Right hindlimb (tissue), 1 donor: ENCODE measurements at places on chromosomes 4 and X.

- no peak for DNase-seq
These were observed 28.5 kb upstream of the SEPTIN6 start for GRCh38 chrX:119721487-119721886.

DNA sequence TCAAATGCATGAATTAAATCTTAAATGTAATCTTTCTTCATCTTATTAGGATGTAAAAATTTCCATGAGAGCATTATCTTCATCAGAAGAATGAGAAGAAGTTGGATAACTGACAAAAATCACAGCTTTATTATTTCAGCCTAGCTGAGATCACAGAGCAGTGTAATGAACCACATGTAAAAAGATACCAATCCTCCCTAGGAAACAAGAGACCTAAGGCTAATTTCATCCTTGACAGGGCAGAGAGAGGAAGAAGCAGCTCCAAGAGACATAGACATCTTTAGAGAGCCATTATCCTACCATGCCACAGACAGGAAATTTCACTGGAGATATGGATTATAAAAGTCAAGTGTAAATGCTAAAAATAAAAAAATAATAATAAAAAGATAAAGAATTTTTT is 40.9 kb upstream of the IL15 start:
- no peak for DNase-seq

- no peak for DNase-seq
These were observed 66.9 kb upstream of the WDR1 start for GRCh38 chr4:10183462-10183861.

DNA sequence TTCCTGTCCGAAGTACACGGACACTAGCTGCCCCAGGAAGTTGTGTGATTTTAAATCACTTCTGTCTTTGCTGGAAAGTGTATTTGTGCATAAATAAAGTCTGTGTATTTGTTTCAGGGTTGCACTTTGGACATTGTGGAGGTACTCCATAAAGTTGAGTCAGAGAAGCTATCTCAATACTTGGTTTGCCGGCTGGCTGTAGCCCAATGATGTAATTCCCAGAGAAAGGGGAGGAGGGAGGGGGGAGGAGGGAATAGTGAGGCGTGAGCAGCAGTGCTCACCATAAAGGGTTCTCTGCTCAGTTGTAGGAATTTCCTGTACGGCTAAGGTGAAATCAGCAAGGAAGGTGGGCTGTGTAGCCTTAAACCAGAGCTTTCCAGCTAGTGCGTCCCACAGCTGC is 7.5 kb downstream of the APEX2 start:
- no peak for DNase-seq

GRCh38 chr4:105215609-105216313 is 69.1 kb downstream of the TET2 start:
- DNase-seq, result no peak

DNA sequence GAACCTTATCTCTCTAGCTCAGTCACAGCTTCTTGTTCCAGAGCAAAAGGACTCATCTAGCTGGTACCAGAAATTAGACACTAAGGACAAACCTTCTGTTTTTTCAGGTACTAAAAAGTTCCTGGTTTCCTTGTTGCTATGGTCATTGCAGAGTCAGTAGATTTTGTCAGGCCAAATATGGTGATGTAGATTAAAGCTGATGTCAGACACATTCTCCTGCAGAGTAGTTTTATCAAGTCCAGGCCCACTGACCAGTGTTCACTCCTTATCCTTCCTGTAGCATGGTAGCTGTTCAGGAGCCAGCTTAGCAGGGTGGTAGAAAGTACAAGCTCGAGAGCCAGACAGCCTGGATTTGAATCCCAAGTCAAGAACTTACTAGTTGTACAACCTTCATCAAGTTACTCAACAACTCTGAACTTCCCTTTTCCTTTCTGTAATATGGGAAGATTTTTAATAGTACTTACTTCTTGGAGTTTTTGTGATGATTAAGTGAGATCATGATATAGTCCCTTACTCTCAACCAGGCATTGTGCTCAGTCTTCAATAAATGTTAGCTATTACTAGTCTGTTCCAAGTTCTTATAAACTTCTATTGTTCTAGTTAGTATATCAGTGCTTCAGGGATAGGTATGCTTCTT is 17.9 kb downstream of the OCRL start:
- DNase-seq, result no peak

DNA sequence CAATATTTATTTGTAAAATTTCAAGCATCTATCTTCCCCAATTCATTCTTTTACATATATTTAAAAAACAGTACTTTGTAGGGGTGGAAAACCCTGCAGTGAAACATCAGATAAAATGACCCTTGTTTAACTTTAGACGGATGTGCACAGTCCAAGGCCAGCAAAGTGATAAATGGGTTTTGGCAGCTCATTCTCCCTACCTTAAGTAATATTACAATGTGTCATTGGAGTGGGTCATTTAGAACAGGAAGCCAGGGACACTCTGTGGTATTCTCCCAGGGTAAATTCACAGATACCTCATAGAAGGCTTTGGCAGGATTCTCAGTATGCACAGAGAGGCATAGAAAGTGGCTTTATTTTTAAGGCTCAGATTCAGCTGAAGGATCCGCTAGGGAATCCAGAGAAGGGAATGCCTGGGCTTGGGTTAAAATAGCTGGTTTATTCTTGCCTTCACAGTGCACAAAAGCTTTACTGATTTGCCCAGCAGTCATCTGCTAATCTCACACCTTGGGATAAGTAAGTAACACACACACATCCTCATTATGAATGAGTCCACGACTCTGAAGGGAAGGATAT is 206.7 kb downstream of the RASL11B start:
- DNase-seq, result no peak

- DNase-seq, result no peak
These were observed 3.3 kb upstream of the NKX3-2 start for GRCh38 chr4:13547485-13548041.

DNA sequence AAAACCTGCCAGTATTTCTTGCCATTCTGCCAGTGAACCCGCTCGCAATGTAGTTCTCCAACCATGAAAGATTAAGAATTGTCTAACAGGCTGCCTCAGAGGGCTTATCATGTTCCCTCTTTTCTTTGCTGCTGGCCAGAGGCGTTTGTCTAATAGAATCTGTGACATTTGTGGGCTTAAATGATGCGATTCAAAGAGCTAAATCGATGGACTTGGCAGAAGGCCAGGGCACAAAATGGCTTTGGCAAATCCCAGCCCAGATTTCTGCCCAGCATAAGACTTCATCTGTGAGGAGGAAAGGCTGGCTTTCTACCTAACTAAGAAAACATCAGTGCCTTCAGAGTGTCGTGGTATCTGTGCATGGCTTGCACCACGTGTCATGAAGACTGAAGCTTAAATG is 79.9 kb downstream of the TRPC5OS start:
- no peak for DNase-seq

- DNase-seq, result no peak
These were observed 57.4 kb downstream of the VEGFC start for GRCh38 chr4:176735300-176735699.

DNA sequence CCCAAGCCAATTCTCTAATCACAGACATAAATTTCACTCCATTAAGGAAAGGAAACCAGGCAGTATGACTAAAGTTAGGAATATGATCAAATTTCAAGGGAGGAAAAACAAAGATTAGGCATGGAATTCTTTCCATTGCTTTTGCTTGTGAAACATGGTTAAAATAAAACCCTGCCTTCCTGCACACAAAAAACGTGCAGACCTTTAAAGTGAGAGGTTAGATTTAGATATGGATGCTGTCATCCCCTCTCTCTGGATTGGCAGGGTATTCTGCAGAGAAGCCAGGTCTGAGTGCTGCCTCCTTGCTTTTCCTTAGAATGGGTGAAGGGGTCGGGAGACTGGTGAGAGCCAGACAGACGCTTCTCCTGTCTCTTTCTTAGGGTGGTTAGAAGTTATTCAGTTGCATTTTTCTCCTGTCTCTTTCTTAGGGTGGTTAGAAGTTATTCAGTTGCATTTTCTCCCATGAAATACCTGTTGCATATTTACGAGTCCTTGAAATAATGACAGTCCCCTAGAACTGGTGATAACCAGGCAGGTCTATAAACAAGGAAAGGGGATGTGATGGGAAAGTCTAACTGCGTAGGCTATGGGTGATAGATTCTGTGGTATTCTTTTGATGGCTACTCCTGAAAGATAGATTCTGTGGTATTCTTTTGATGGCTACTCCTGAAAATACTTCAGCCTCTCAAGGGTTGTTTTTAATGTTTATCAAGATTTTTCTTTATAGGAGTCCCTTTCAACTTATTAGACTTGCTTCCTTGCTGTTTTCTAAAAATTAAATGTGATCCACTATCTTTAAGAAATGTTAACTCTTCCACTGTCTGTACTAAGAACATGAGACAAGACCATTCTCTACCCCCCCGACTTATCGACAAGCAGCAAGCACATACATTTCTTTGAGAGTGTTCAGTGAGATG is 163.6 kb downstream of the SPRY1 start:
- DNase-seq, result no peak

DNA sequence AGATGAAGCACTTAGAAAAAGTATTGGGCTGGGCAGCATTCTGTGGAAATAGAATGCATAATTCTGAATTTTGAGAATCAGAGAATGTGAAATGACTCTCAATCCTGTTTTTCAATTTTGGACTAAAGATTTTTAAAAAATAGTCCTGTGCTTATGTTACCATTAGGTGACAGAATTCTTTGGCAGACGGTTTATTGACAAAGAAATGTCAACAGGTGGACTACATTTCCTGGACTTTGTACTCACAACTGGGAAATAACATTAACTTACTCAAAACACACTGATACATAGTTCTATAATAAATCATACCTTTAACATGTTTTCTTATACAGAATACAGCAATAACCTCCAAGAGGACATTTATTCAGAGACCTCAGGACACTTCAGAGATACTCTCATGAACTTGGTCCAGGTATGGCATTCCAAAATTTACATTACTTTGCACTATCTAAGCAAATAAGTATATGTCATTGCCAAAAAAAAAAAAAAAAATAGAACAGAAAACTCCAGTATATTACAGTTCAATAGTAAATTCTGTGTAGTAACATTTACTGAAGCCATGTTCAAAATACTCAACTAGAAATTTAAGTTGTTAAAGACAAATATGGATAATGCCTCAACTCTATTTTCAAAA is 72.7 kb downstream of the ANXA10 start:
- no peak for DNase-seq

- DNase-seq, result no peak
These were observed 17.7 kb downstream of the EFNB1 start for GRCh38 chrX:68846536-68846935.

DNA sequence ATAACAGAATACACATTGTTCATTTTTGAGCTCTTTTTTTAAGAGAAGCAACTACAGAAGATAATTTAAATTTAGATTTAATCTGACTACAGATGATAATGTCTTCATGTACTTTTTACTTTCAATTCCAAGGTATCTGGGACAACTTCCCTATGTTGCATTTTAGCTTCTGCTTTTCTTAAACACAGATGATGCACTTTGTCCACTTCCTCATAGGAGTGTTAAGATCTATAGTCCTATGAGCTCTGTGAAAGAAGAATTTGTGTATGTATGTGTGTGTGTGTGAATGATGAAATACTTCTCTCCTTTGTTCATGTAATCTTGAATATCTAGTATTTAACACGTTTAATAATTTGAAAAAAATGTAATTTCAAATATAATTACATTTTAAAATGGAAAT is 5.3 kb upstream of the FHIP1A start:
- no peak for DNase-seq

DNA sequence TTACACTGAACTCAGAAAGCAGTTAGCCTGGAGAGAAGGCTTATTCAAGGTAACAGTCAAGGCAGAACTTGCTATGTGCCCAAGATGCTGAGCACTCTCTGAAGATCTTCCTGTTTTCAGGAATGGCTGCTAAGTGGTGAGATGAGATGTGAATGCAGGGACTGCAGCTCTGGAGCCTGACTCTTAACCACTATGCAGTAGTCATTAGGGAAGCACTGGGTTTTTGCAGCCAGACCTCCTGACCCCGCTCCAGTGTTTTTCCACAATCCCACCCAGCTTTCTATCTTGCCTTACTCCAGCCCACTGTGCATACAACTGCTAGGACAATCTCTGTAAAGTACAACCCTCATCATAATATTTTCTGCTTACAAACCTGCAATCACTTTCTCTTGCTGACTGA is 95.2 kb upstream of the LNX1 start:
- no peak for DNase-seq

DNA sequence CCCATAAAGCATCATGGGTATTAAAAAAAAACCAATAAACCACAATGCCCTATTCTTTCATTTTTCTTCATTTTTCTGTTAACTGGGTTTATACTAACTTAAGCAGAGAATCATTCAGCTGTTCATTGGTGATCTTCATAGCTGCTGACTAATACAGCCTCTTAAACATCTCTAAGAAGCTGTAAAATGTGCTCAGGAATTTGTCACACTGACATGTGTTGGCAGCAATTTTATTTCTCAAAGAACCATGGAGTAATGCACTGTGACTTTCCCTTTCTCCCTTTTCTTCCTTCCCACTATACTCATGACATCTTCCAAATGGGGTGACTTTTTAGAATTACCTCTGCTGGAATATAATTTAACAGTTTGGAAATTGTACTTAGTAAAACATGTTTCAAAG is 315.4 kb downstream of the ANTXR2 start:
- DNase-seq, result no peak

DNA sequence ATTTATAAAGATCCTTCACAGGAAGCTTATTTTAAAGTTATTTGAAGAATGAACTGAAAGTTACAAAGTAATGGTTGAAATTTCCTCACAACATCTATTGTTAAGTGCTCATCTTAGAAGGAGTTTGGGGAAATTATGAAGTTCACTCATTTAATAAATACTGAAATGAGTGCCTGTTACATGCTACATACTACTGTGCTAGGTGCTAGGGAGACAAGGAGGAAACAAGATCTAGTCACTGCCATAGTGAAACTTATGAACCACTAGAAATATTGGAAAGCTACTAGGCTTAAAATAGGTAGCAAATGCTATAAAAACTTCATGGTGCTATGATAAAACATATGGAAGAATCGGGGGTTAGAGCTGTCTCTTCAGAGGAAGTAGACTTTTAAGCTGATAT is 97.1 kb downstream of the JADE1 start:
- DNase-seq, result no peak

DNA sequence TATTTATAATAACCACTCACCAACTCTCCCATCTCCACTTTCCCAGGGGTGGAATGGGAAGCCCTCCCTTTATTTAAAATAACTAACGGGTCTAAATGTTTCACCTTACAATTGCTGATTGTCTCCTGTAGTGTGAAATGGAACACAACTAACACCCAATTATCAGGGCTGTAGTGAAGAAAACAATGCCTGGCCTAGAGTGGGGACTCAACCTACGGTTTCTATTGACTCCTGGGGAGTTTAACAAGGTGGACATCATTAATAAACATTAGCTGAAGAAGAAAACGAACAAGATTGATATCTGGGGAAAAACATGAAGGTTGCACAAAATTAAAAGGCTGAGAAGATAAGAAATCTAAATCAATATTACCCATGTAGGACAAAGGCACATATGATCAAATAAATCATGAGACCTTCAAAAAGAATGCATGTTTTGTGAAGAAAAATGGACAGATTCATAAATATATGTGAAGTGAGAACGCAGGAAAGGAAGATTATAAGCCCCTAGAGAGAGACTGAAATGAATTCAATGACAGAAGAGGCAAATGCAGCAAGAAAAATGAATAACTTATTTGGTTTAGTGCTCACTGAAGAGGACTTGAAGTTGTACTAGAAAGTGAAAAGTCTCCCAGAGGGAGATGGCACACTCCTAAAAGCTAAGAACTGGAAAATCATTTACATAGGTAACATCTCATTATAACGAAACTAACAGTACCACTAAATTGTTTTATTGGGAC is 593.0 kb upstream of the AADAT start:
- no peak for DNase-seq

- no peak for DNase-seq
These were observed 240.3 kb upstream of the NDST3 start for GRCh38 chr4:117793845-117794480.
